ENCODE measurements at places on chromosomes 1 and 21.

- no peak for DNase-seq
Observed at GRCh38 chr1:186977266-186977957, 148.7 kb downstream of the PLA2G4A start.

- no peak for DNase-seq
Observed at GRCh38 chr1:81335876-81336275, 464.9 kb upstream of the ADGRL2 start.

GRCh38 chr1:71054281-71054731 lies 6.7 kb upstream of the PTGER3 start:
- DNase-seq = no peak

GRCh38 chr1:86436041-86436440 lies 12.1 kb downstream of the CLCA2 start:
- DNase-seq = no peak

GRCh38 chr1:26335774-26336476 lies 18.0 kb downstream of the CRYBG2 start:
- DNase-seq = no peak

DNA sequence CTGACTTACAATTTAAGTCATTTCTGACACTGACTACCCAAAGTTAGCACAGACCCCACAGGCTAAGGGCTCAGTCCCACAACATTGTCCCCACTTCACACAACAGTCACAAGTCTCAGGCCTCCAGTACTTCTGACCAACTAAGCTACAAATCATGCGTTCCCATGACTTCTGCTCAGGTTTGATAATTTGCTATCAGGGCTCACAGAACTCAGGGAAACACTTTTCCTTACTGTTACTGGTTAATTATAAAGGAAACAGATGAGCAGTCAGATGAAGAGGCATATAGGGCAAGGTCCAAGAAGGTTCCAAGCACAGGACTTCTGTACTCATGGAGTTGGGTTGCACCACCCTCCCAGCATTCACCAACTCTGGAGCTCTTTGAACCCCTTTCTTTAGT lies 151.2 kb upstream of the TNR start:
- no peak for DNase-seq

DNA sequence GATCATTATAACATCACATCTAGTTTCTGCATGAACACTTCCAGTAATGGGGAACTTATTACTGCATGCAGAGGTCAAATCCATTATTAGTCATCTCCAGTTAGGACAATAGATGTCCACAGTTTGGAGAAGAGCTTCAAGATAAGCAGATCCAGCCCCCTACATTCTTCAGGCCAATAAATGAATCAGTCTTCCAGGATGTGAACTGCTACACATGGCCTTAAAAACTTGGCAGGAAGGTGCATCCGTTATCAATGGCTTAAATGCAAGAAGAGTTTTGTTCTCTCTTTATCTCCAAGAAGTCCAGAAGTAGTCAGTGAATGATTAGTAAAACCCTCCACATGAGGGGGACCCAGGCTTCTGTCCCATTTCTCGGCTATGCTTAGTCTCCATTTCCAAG lies 70.8 kb downstream of the DMRTA2 start:
- no peak for DNase-seq

DNA sequence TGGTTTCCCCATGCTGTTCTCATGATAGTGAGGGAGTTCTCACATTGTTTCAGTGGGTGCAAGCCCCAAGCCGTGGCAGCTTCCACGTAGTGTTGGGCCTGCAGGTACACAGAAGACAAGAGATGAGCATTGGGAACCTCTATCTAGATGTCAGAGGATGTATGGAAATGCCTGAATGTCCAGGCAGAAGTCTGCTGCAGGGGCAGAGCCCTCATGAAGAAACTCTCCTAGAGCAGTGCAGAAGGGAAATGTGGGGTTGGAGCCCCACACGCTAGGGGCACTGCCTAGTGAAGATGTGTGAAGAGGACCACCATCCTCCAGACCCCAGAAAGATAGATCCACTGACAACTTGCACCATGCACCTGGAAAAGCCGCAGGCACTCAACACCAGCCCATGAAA lies 17.0 kb downstream of the GPR161 start:
- DNase-seq = no peak

- no peak for DNase-seq
Observed at GRCh38 chr1:94954263-94955220, 27.6 kb upstream of the CNN3 start.

DNA sequence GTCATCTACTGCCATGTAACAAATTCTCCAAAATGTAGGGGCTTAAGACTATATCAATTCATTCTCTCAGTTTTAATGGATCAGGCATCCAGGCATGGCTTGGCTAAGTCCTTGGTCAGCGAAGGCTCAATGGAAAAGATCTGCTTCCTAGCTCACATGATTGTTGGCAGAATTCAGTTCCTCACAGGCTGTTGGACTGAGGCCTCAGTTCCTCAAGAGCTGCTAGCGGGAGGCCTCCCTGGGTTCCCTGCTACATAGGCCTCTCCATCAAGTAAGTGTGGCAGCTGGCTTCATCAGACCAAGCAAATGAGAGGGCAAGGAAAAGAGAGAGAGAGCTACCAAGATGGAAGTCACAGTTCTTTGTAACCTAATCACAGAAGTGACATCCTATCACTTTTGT lies 19.6 kb upstream of the EYA3 start:
- DNase-seq = no peak

- DNase-seq = no peak
Observed at GRCh38 chr1:94707321-94708298, 112.5 kb upstream of the SLC44A3 start.

DNA sequence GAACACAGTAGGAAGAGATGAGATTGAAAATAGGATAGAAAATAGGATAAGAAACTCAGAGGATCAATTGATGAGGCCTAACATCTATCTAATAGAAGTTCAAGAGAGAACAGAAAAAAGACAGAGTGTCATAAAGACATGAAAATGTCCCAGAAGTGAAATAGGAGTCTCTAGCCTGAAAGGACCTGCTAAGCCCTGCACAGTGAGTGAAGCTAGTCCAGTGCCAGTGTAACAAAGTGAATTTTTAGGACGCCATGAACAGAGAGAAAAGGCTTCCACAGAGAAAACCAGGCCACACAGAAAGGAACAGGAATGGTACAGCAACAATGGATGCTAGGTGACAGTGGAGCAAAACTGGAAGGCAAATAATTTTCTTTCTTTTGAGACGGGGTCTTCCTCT lies 20.3 kb upstream of the LSS start:
- DNase-seq = no peak

GRCh38 chr1:19219451-19219850 lies 9.4 kb upstream of the UBR4 start:
- DNase-seq = no peak

GRCh38 chr1:15522551-15522950 lies 1.5 kb downstream of the CASP9 start:
- DNase-seq = no peak

- DNase-seq = no peak
Observed at GRCh38 chr1:181931873-181932272, 129.6 kb downstream of the ZNF648 start.

DNA sequence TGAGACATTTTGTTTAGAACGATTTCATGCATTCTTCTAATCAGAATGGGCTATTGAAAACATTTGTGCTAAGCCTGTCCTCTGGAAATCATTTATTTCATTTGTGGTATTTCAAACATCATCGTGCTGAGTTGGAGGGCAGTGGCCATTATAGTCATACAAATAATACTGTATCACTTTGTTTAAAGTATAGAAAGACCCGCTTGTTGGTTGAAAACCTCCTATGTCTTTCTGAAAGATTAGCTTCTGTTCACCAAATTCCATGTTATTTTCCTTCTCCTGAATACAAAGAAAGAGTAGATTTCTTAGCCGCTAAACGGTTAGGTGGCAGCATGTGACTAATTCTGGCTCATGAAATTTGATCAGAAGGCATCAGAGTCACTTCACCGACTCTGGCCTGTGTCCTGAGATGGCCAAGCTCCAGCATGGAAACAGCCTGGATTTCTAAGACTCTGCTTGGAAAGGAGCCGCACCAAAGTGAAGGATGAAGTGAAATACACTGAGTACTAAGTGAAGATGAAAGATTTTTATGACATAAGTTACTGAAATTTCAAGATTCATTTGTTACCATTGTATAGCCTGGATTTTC lies 355.1 kb downstream of the USP25 start:
- DNase-seq = no peak

DNA sequence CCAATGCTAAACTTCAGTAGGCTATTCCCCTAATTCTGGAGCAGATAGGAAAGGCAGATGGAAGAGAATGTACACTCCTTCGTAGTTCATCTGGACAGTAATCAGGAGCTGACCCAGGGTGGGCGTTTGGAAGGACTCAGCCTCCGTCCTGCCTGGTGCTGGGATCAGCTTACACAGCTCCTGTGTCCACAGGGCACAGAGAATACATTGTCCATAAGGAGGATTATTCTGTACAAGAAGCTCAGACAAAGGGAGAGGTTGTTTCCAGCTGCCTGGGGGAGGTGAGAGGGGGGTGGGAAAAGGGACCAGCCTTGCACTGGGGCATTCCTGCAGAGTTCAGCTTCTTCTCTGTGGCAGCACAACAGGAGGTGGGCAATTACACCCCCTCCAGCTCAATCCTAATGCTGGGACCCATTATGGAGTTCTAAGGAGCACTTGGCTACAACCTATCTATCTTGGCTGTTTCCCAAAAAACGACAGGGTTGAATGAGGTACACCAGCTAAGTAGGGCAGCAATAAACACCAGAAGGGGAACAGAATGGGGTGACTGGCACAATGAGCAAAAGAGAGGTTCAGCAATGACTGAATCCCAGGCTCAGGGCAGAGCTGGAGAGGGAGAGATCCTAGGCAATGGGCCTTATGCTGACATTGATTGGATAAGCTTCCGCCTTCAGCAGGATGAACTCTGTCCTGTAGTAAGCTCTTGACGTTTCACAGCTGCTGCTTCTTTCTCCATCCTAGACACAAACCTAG lies 7.4 kb downstream of the MED8 start:
- DNase-seq = no peak

DNA sequence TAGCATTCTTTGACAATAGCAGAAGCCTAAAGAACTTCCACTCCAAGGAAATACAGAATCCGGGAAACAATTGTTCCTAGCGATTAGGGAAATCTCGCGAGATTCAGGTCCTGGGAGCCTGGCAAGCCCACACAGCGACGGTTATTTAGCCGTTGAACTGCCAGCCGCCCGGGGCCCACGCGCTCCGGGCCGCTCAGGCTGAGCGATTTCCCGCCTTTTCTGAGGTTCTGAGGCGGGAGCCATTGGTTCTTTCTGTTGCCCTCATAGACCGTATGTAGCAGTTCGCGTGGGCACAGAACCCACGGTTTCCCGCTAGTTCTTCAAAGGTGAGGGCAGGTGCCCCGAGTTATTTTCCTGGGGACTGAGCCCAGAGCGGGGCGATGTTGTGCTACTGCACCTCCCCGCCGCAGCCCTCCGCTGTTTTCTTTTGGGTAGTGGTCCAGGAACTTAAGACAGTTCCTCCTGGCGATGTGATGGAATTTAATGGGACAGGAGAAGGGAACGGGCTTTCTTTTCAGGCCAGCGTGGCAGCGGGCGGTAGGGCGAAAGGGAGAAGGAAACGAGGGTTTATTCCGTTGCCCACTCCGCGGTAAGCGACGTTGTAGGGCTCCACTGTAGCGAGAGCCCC lies at the start of gene SYCP1:
Gene SYCP1 (plus strand): TSS at position 171 of the 628 bp plus-strand sequence. CDS start 602 bp downstream, outside the sequence.
- DNase-seq = no peak

GRCh38 chr1:17732475-17732874 lies 22.7 kb upstream of the ACTL8 start:
- DNase-seq = no peak

DNA sequence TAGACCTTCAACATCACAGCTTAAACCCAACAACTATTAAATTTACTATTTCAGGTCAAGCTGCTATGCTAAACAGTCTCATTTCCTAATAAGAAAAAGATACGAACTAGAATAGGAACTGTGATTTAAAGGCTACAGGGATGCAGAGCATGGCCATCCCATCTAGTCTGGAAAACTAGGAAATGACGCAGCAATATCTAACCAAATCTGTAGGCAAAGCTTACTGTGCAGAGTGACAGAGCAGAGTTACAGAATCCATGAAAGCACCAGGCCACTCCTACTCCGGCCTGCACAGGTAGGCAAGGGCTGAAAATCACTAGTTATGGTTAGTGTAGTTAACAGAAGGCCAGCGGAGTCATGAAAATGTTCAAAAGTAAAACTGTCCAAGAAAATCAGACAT lies 2.1 kb downstream of the HLCS start:
- DNase-seq = no peak

GRCh38 chr1:32178380-32179192 lies 889 bp upstream of the TXLNA start:
- no peak for DNase-seq

- no peak for DNase-seq
Observed at GRCh38 chr21:38476385-38476784, 21.9 kb downstream of the ERG start.

- no peak for DNase-seq
Observed at GRCh38 chr21:14454016-14455009, 71.4 kb upstream of the HSPA13 start.

DNA sequence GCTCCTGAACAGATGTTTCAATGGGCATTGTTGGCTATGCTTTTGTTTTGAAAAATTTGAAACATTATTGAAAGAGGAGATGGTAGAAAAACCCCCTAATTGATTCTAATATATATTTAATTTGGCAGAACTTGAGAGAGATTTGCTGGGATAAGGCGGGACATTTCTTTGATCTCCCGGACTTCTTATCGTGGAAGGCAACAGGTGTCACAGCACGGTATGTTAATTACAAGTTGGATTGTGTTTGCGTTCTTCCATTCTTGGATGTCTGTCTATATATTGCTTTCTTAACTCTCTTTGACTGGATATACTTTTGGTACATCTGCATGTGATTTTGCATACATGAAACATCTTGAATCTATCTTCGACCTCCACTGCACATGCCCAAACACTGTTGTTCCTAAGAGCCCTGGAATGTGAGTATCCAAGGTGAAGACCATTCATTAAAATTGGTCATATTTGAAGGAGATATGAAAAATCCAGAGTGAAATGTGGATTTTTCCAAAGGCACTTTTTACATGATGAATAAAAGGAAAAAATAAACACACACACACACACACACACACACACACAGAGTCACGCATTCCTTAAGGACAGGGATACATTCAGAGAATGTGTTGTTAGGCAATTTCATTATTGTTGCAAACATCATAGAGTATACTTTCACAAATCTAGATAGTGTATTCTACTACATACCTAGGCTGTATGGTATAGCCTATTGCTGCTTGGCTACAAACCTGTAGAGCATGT lies 81.9 kb downstream of the FGGY start:
- DNase-seq = no peak

DNA sequence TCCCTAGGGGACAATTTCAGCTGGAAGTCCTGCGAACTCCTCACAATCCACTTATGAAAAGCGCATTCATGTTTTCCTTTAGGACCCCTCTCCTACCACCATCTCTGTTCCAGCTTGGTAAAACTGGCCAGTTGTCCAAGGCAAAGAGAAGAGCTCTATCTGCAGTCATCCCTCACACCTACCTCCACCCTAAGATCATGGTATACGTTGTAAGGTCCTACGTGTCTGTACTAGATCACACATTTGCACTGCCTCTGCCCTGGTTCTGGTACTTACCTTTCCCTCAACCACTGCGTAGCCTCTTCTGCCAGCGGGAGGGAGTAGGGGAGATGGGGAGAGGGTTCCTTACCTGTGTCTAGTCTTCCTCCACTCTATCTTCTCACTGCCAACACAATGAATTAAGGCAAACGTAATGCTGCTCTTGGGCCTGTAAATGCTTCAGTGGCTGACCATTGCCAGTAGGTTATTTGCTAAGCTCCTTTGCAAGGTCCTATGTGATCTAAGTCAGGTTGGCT lies 739 bp upstream of the NUP133 start:
- DNase-seq = no peak
